ENCODE measurements at places on chromosomes 6 and 20.

DNA sequence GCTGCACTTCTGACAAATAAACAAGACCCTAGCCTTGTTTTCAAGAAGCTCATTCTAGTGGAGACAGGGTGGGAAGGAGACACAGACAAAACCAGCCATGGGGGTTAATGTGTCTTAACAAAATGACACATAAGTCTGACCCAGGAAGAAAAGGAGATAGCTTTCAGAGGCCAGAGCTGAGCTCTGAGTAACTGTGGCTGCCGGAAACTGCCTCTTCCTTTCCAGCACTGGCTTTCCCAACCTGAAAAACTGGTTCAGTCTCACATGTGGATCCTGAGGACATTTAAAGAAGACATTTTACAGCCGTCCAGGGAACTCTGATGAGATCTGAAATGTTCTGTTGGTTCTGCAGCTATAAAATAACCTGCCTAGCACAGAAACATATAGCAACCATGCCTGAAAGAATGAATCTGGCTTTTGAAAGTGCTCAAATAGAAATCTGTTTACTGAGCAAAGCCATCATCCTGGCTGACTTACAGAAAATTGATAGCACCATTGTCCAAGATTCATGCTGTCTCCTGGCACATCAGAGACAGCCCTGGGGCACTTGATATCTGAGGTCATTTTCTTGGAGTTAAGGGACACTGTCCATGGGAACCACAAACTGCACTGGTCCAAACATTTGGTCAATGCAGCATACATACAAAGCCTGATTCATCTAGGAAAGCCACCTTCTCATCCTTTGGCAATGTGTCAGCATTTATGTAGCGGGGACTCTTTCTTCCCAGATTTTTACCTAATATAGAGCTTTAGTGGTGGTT is 83.2 kb upstream of the PAX1 start:
- DNase-seq, result no peak

GRCh38 chr20:10376270-10377075 is 57.5 kb downstream of the MKKS start:
- no peak for DNase-seq

GRCh38 chr6:33114406-33114805 is 38.6 kb downstream of the HLA-DPB1 start:
- DNase-seq, result no peak

GRCh38 chr6:18586133-18586532 is 199.0 kb downstream of the RNF144B start:
- no peak for DNase-seq

GRCh38 chr6:126477678-126478077 is 137.8 kb downstream of the CENPW start:
- no peak for DNase-seq

All from C1 segment of cervical spinal cord (tissue), 14 donors.